ENCODE measurements at places on chromosomes 11 and 22.

DNA sequence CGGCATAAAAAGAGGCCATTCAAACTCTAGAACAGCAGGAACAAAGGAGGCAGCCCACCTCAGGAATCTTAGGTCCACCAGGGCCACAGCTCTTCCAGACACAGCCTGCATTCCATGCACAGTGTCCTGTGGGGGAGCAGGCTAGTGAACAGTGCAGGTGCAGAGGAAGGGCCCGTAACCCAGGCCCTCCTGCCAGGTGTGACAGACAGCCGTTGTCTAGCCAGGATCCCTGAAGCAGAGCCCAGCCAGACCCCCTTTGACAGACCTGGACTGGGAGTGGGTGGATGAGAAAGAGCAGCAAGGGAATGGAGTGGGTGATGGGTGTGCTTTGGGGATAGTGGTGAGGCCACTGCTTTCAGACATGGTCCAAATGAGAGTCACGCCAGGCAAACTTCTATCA is 1.2 kb upstream of the ZPR1 start:
- no peak for DNase-seq

- DNase-seq, result no peak
Observed at GRCh38 chr11:75428989-75429640, 3.9 kb downstream of the KLHL35 start.

GRCh38 chr11:112471731-112472130 is 211.1 kb upstream of the PLET1 start:
- DNase-seq, result no peak

DNA sequence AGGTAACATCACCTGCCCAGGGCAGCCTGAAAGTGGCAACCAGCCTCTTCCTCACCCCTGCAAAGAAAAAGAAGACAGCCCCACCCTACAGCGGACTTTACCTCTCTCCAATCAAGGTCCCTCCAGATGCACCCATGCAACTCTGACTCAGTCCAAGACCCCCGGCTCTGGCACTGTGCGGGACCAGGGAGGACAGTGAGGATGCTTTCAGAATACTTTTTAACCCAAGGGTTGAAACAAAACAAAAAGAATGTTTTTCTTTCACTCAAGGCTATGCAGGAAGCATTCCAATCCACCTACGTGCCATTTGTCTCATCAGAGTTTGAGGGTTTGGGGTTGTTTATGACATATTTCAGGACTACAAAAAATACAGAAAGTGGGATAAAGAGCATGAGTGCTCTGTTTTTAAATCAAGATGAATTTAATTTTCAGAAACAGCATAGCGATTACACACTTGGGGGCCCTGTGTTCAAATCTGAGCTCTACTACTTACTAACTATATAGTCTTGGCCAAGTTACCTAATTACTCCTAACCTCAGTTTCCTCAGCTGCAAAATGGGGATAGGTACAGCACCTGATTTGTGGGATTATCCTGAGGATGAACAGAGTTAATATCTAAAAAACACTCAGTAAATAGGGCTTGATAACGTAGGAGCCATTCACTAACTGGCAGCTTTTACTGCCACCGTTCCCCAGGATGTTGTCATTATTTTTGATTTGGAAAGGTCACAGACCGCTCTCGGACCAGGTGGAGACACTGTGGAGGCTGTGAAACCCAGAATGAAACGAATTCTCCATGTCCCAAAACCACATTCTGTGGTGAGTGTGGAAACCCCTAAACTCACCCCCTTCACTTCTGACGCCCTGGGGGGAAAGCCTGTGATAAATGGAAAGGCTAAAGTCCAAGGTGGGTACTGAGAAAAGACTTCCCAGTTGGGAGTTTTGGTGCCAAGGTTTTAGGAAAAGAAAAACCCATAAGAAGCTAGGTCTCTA is 5.6 kb downstream of the PLAAT3 start:
- DNase-seq, result no peak

- DNase-seq, result no peak
Observed at GRCh38 chr11:6402561-6402981, 12.3 kb downstream of the SMPD1 start.

DNA sequence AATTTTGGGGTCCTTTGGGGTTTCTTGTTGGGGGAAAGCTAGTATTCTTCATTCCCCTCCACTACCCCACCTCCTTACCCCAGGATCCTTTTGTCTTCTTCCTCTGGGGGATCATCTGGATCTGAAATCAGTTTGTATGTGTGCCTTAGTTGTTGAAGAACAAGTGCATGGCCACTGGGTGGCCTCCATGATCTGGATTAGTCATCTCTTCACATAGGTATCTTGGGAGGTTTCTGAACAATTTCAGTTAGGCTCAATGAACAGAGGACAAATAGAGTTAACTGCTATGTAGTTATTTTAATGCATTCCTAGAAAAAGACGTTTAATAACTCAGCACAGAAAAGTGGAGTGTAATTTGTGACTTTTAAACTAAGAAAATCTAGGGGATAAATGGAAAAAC is 7.1 kb upstream of the VWA5A start:
- DNase-seq, result no peak

- DNase-seq, result no peak
Observed at GRCh38 chr11:44875037-44875436, 75.6 kb downstream of the TP53I11 start.

DNA sequence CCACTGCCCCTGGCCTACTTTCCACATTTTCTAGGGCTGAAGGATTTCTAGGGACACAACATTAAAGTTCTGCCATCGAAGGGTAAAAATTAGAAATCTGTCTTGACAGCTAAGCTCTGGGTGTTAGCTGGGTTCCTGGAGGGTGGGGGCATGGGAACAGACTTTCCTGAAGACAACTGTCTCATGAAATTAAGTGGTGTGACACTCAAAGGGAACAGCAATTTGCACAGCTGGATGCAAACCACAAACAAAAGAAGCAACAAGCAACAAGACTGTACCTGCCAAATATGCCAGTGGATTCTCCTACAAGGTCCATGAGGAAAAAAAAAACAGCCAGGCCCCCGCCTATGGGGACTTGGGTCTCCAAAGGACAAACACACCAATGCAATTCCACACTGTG is 32.5 kb downstream of the WT1 start:
- no peak for DNase-seq

GRCh38 chr11:107757661-107758060 is 45.8 kb upstream of the SLN start:
- no peak for DNase-seq

GRCh38 chr11:61491736-61492395 is 16.7 kb upstream of the LRRC10B start:
- no peak for DNase-seq

DNA sequence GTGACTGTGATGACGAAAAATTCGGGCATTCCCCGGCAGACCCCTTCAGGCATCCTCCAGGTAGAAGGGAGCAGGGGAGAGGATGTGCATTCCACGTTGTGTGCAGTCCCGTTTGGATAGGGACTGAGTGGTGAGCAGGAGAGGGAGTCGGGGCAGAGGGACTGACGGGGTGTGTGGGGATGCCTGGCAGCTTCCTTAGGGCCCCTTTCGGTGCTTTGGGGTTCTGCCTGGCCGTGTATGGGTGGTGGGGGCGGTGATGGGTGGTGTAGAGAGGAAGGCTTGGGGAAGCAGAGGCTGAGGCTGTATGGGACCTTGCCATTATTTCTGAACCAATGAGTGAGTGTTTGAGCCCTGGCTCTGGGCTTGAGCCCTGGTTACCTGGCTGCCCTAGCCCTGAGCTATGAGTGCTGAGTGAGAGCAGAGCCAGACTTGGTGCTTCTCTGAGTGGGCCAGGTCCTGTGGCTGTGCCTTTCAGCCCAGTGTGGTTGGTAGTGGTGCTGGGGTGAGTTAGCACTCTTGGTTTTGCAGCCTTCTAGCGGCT is 914 bp downstream of the INPPL1 start:
- DNase-seq, result no peak

GRCh38 chr11:120835601-120836228 is 188.2 kb upstream of the TBCEL start:
- DNase-seq, result no peak

DNA sequence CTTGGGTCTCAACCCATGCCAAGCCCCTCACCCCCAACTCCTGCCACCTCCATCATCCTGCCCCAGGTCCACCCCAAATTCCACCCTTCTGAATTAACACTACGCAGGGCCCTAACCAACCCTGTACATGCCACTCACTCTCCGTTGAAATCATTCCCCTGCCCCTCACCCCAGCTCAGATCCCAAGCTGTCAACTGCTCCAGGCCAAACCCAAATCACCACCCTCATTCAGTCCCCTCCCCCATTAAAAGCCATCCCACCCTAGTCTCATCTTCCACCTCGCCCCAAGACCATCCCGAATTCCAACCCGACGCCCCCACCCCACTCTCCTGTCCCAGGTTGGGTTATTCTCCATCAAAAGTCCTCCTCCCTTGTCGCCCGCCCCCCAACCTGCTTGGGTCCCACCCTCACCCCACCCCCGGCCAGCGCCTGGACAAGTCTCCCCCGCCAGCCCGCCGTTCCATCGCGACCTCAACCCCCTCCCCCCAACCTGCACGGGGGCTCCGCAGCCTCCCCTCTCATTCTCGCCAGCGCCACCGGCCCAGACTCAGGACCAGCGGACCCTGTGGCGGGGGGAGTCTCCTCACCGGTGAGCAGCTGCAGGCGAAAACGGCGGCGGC is 466 bp downstream of the FAM168A start:
- no peak for DNase-seq

- DNase-seq, result no peak
Observed at GRCh38 chr11:61375761-61376108, 13.6 kb downstream of the TMEM138 start.

DNA sequence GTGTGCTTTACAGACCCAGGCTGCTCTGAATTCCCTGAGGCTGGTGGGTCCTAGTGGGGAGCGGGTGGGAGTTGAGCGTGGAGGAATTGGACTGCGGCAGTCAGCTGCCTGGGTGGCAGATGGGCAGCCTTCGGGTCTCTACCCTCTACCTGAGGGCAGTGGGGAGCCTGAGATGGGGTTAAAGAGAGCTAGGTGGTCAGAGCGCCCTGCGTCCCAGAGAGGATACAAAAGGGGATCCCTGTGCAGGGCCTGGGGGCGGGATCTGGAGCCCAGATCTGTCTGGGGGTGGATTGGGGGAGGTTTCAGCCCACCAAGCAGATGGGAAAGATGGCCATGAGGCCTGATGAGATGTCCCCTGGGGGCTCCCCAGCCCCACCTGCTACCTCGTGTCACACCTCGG is 18.2 kb downstream of the KCTD17 start:
- no peak for DNase-seq

DNA sequence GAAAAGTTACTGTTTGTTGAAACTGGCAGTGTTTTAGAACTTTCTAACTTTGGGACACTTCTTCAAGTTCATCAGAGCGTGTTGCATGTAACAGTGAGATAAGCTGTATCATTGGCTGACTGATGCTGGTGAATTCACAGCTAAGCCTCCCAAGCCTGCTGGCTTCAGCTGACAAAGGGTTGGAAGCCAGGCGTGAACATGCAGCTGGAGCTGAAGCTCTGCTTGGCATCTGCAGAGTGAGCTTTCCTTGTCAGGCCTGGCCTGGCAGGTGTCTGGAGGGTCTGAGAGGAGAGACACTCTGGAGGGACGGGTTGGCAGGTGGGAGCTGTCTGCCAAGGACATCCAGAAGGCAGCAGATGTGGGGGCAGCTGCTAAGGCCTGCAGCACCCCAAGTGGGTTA is 1.5 kb downstream of the AMPD3 start:
- DNase-seq, result no peak

DNA sequence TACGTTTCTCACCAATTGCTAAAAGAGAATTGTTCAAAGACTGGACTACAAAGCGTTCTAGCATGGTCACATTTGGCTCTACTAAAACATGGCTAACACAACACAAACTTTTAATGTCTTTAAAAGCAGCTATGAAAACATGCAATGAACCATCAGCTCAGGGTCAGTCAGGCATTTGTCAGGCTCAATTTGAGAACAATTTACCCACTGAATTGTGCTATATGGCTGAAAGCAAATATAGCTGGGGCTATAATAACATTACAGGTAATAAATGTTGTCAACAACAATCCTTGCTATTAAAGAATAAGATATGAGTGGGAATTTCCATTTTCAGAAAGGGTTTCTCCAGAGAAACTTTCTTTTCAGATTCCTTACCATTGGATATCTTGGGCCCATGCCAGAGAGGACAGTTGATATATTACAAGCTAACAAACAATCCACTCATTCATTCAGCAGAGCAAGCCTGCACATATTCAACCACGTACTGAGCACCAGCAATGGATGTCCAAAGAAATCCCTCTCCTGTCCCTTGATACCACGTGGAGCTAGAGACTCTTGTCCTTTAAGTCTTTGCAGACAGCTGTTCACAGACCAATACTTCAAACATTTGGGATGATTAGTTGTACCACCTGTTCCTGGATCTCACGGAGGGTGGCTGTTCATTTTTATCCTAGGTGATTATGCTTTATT is 82.5 kb upstream of the DDI1 start:
- DNase-seq, result peak; percentile 34

- no peak for DNase-seq
Observed at GRCh38 chr22:23236440-23237184, 56.3 kb downstream of the BCR start.

DNA sequence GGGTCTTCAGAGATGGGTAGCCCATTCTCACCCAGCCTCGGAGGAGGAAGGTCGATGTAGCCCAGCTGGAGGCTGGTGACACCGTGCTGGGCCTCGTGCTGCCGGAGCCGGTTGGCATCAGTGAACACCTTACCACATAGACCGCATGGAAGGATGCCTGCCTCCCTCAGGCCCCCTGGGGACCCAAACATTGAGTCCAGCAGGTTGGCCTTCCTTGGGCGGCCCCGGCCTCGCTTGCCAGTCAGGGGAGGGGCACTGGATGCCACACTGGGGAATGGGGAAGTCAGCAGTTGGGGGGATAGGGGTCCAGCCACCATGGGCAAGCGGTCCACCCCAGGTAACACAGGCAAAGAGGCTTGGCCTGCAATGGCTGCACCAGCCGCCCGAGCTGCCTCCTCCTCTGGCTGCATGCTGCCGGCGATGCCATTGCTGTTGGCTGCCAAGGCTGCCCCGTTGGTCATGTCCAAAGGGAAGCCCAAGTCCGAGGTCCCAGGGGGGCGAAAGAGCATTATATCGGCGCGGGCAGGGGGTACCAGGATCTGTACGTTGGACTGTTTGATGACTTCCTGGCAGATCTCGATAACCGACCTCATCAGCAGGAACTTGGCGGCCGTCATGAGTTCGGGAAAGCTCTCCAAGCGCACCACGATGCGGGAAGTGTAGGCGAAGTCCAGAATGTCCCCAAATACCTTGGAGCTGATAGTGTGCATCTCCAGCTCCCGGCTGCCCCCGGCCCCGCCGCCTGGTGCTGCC is 1.4 kb downstream of the PATZ1 start:
- no peak for DNase-seq

DNA sequence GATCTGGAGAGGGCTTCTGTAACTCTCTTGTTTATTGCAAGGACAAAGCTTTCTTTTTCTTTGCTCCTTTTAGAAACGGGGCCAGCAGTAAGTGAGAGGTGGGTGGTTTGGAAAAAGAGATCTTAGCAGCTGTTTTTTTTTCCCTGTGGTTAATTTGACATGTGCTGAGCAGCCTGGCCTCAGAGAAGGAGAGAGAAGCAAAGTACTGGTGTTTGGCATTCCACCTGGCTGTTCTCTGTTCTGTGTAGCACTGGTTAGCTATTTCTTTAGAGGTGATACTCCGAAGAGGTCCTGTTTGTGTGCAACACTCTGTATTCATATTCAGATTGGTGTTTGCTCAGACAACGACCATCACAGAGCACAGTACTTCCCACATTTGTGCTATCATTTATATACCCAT is 80.8 kb upstream of the SORL1-AS1 start:
- no peak for DNase-seq

- no peak for DNase-seq
Observed at GRCh38 chr11:24934733-24935439, 438.0 kb downstream of the LUZP2 start.
